ENCODE measurements at places on chromosomes 3 and 15.

- DNase-seq = no peak
Measured at GRCh38 chr3:40718681-40719080, 193.9 kb downstream of the ZNF621 start.

DNA sequence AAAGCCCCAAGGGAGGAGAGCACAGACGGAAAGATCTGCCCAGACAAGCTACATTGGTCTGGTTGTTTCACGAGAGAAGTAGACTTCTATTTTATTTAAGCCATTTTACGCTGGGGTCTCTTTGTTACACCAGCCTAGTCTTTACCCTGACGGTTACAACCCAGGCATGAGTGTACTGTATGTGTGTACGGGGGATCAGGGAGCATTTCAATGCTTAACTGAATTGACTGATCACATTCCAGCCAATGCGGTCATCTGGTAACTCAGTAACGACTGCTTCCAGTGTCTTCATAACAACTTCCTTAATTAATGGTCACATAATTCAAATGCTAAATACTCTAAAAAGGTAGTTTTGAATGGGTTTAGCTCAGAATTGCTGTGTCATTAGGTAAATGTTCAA lies 288.6 kb downstream of the FOXP1 start:
- DNase-seq = no peak

DNA sequence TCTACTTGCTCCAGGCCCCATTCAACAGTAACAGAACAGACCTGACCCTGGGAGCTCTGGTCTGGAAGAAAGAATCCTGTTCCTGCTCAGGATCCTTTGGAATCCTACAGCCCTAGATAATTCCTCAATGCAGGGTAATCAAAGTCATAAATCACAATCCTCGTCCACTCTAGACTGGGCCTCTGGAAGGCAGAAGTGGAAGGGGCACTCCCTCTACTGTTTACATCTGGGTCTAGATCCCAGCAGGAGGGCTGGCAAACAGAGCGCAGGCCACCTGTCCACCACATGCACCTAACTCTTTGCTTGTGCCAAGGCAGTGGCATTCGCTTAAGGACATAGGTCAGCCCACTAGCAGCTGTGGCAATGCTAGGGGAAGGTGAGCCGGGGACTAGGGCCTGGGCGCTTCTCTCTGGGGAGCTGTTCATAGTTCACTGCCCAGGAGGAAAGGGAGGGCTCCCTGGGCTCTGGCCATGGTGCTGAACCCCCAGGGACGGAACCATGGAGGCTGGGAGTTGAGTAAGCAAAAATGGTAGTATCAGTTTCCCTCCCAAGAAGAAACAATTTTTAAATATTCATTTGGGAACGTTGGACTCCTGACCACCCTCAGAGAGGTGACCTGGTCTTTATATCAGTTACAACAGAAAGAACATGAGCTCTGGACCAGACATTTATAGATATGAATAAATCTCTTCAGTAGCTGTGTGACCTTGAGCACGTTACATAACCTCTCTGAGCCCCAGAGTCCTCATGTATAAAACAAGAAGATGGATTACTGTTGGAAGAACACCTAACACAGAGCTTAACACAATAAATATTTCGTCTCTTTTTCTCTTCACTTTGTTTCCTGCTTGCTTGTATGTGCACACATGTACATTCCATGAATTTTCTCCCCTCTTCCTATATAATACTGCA lies 90.2 kb downstream of the NTRK3 start:
- no peak for DNase-seq

- no peak for DNase-seq
Measured at GRCh38 chr3:4753073-4753691, 226.1 kb upstream of the BHLHE40 start.

DNA sequence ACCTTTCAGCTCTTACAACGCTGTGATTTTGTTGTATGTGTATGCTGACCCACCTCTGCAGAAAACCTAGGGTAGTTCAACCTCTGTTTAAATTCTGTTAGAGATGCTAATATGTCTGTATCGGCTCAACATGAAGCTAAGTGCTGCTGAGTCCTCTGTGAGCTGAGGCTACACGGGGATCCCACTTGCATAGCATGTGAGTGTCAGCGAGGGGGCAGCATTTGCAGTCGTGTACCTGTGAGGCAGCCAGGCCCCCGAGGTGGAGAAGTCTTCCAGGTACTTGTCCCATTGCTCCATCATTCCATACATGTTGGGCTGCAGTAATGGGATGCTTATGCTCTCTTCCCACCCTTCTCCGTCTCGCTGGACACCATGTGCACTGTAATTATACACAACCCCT lies 3.7 kb downstream of the MKRN2OS start:
- DNase-seq = no peak

GRCh38 chr3:73653351-73653750 lies 28.6 kb upstream of the PDZRN3 start:
- DNase-seq = no peak

- no peak for DNase-seq
Measured at GRCh38 chr3:129978123-129978522, 3.6 kb downstream of the TRH start.

DNA sequence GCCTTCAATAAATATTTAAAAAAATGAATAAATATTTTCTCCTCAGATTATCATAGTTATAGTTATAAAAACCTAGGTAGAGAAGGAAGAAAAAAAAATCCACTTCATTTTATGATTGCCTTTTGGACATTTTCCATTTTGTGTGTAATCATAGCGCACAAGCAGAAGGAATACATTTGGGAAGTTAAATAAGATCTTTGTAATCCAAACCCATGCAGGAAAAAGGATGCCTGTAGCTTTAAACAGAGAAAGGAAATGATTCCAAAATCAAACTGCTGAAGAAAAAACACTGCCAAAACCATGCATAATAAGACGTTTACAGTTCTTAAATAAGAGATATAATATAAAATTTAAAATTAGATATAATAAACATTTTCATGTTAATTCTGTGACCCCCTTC lies 7.4 kb upstream of the CCDC54 start:
- DNase-seq = no peak

DNA sequence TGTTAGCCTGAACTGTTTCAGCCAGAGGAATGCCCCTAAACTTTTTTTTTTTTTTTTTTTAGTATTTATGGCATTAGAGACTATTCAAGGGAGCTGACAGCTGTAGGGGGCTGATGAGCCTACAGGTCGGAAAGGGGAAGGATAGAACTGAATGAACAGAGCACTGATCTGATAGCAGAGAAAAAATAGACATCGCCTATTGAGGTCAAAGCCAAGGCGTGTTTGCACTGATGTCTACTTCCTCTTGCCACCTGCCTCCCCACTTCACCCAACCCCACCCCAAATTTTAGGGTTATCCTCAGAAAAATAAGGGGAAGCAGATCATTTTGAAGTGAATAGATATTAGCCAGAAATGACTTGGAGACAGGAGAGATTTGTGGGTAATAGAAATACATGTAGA lies 3.0 kb upstream of the ZMAT3 start:
- DNase-seq = no peak

- no peak for DNase-seq
Measured at GRCh38 chr3:185586686-185587039, 568 bp downstream of the SENP2 start.

Data from stimulated activated CD4-positive, alpha-beta T cell treated with anti-CD3 and anti-CD28 coated beads, TNF-alpha, amount 100 ng/mL, for 24 hours (primary cell).